Left lung (tissue), 14 donors: ENCODE measurements at places on chromosomes 12 and 14. TPM values are rescaled to one million over a fixed set of nuclear protein-coding genes. Genes with fewer than 3 reads are reported as not detected.
A peak's percentile ranks its signal among the peaks of the same experiment; 100 is the strongest.

Gene POLE2
- 6.4 TPM for total RNA-seq

Gene PPP4R4
- total RNA-seq, result 0.52 TPM

Gene BDKRB1
- not detected for total RNA-seq

Gene PTGER2
- total RNA-seq, result 8.9 TPM

Gene GLT8D2
- 19.2 TPM for total RNA-seq

Gene PPP1R36
- 0.47 TPM for total RNA-seq

- DNase-seq, result no peak
- no peak overlapping the region for H3K27ac ChIP-seq
- H3K27me3 ChIP-seq, result no peaks in the 10 kb centered on the region
These were observed 43.4 kb downstream of the TEAD4 start for GRCh38 chr12:3002646-3003045.

DNA sequence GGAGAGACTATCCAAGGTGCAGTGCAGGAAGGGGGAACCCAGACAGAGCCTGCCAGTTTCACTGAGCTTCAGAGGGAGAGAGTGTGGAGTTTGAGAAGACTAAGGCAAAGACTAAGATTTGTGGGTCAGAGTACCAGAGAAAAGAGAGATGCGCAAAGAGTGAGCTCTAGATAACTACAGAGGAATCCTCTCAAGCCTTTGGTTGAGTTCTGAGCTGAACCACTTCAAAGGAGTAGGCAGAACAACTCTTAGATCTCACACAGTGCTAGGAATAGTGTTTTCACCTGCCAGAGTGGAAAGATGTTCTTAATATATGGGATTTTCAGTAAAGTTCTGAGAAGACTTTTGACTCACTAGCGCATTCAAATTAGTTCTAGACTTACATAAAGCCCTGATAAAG lies 10.7 kb upstream of the M6PR start:
- DNase-seq, result no peak
- H3K36me3 ChIP-seq, result no peaks in the 10 kb centered on the region
- H3K27me3 ChIP-seq, result no peaks in the 10 kb centered on the region
- H3K4me3 ChIP-seq, result no peak overlapping the region

DNA sequence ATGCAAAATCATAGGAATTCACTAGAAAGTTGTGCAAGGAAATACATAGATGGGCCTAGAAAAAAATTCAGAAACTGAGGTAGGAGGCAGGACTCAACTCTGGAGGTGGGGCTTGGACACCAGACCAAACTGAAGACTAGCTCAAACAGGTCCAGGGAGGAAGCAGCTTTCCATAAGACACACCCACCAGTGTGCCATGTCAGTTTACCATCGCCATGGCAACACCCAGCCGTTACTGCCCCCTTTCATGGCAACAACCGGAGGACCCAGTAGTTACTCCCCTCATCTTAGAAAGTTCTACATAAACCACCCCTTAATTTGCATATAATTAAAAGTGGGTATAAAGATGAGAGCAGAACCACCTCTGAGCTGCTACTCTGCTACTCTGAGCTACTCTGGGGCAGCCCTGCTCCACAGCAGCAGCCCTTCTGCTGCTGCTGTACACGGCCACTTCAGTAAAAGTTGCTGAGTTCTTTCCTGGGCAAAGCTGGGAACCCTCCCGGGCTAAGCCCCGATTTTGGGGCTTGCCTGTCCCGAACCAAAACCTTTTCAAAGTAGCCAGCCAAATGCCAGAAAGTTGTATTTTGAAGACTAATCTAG lies 30.8 kb upstream of the NINJ2 start:
- DNase-seq, result no peak
- no peaks in the 10 kb centered on the region for H3K27me3 ChIP-seq
- no peak overlapping the region for H3K4me3 ChIP-seq
- H3K36me3 ChIP-seq, result no peaks in the 10 kb centered on the region
- peak overlapping the region; percentile 64 for H3K27ac ChIP-seq

- H3K27ac ChIP-seq, result no peak overlapping the region
- no peak for DNase-seq
- peaks cover 34% of the 10 kb centered on the region for H3K4me1 ChIP-seq
- no peaks in the 10 kb centered on the region for H3K27me3 ChIP-seq
- H3K4me3 ChIP-seq, result no peak overlapping the region
These were observed 109.4 kb downstream of the RFLNA start for GRCh38 chr12:124404162-124404784.

- DNase-seq, result peak; percentile 16
- H3K4me1 ChIP-seq, result no peaks in the 10 kb centered on the region
- no peak overlapping the region for H3K27ac ChIP-seq
These were observed 8.6 kb downstream of the WDR89 start for GRCh38 chr14:63632932-63633514.

DNA sequence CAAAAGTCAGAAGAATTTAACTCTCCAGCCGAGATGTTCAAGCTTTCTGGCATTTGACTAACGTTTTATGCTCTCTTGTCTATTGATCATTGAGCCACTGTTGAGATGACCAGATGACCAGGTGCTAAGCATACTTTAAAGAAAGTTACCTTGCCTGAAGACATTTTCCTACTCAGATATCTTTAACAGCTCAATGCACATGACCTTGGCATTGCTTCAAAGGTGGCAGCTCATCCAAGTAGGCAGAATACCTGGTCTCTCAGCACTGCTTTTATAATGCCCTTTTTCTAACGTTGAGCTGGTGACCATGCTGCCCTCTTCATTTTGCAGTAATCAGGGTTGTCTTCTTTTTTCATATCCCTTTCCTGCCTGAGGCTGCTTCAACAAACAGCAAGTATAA lies 358.1 kb downstream of the RAD51B start:
- H3K27me3 ChIP-seq, result no peaks in the 10 kb centered on the region
- H3K4me1 ChIP-seq, result peaks cover 9% of the 10 kb centered on the region
- H3K4me3 ChIP-seq, result no peak overlapping the region
- H3K27ac ChIP-seq, result no peak overlapping the region
- no peaks in the 10 kb centered on the region for H3K36me3 ChIP-seq

- DNase-seq, result peak; percentile 23
- H3K4me3 ChIP-seq, result no peak overlapping the region
- H3K4me1 ChIP-seq, result peaks cover 12% of the 10 kb centered on the region
- H3K27me3 ChIP-seq, result no peaks in the 10 kb centered on the region
These were observed 227.3 kb downstream of the KTN1 start for GRCh38 chr14:55807053-55807880.

DNA sequence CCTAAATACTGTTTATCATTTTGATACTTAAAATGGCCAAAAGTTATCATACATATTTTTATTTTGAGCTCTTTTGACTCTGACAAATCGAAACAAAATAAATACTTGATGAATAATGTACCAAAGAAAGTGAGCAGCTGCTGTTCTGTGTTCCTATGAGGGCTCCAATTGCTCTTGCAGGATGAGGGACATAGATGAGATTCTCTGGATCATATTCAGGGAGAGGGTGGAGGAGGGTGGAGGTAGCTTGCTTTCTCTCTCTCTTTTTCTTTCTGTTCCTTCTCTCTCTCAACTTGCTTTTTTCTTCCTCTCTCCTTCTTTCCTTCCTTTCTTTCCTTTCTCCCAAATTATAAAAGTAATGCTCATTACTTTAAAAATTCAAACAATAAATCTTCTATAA lies 8.9 kb upstream of the MYH7 start:
- peaks cover 4% of the 10 kb centered on the region for H3K27me3 ChIP-seq
- H3K36me3 ChIP-seq, result no peaks in the 10 kb centered on the region
- DNase-seq, result no peak
- H3K4me1 ChIP-seq, result no peaks in the 10 kb centered on the region
- H3K27ac ChIP-seq, result no peak overlapping the region

GRCh38 chr12:22919883-22920282 lies 294.9 kb downstream of the ETNK1 start:
- no peaks in the 10 kb centered on the region for H3K4me1 ChIP-seq
- no peaks in the 10 kb centered on the region for H3K27me3 ChIP-seq
- no peak overlapping the region for H3K27ac ChIP-seq

GRCh38 chr12:44603701-44604100 lies 272.4 kb downstream of the NELL2 start:
- H3K27ac ChIP-seq, result no peak overlapping the region
- H3K4me3 ChIP-seq, result no peak overlapping the region
- H3K27me3 ChIP-seq, result no peaks in the 10 kb centered on the region
- DNase-seq, result no peak
- H3K36me3 ChIP-seq, result no peaks in the 10 kb centered on the region
- H3K4me1 ChIP-seq, result no peaks in the 10 kb centered on the region

- no peak overlapping the region for H3K4me3 ChIP-seq
- no peak overlapping the region for H3K27ac ChIP-seq
- H3K36me3 ChIP-seq, result no peaks in the 10 kb centered on the region
- peaks cover 3% of the 10 kb centered on the region for H3K4me1 ChIP-seq
These were observed 10.2 kb downstream of the STX2 start for GRCh38 chr12:130828895-130829294.

- H3K4me3 ChIP-seq, result no peak overlapping the region
- no peaks in the 10 kb centered on the region for H3K27me3 ChIP-seq
- DNase-seq, result no peak
- no peak overlapping the region for H3K27ac ChIP-seq
These were observed 60.4 kb downstream of the KITLG start for GRCh38 chr12:88519802-88520435.

DNA sequence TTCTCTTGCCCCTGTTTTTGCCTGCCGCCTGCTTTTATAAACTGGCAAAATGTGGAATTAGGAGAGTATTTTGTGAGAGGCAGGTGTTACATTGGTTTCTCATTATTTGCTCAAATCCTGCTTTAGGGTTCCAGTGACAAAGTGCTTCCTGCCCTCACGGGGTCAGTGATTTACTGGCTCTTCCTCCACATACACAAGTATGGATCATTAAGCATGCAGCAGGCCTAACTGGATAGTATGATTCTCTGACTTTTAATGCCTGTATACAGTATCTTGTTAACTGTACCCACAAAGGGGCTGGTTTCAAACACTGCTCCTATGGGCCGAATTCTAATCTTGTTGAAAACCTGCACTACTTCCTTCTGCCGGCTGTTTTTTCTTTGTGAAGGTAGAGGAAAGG lies 63.2 kb downstream of the PTCSC3 start:
- no peak overlapping the region for H3K27ac ChIP-seq
- no peak for DNase-seq
- no peaks in the 10 kb centered on the region for H3K36me3 ChIP-seq

- DNase-seq, result no peak
- no peak overlapping the region for H3K27ac ChIP-seq
- H3K4me3 ChIP-seq, result no peak overlapping the region
- peaks cover 6% of the 10 kb centered on the region for H3K36me3 ChIP-seq
- H3K4me1 ChIP-seq, result no peaks in the 10 kb centered on the region
These were observed 20.0 kb downstream of the BORCS5 start for GRCh38 chr12:12376646-12377448.

- no peak overlapping the region for H3K4me3 ChIP-seq
- H3K36me3 ChIP-seq, result no peaks in the 10 kb centered on the region
- DNase-seq, result no peak
- H3K27me3 ChIP-seq, result no peaks in the 10 kb centered on the region
- H3K27ac ChIP-seq, result no peak overlapping the region
These were observed 337.3 kb downstream of the CACNA1C start for GRCh38 chr12:2390133-2390532.

GRCh38 chr14:76501156-76501720 lies 125.3 kb downstream of the ESRRB start:
- DNase-seq, result no peak
- H3K4me3 ChIP-seq, result no peak overlapping the region
- H3K4me1 ChIP-seq, result no peaks in the 10 kb centered on the region

- no peak for DNase-seq
- H3K36me3 ChIP-seq, result no peaks in the 10 kb centered on the region
- no peak overlapping the region for H3K4me3 ChIP-seq
- H3K27me3 ChIP-seq, result no peaks in the 10 kb centered on the region
- H3K4me1 ChIP-seq, result peaks cover 17% of the 10 kb centered on the region
These were observed 67.2 kb downstream of the RIC8B start for GRCh38 chr12:106841510-106842302.

- no peaks in the 10 kb centered on the region for H3K4me1 ChIP-seq
- H3K27me3 ChIP-seq, result no peaks in the 10 kb centered on the region
- H3K36me3 ChIP-seq, result no peaks in the 10 kb centered on the region
- no peak overlapping the region for H3K4me3 ChIP-seq
These were observed 145.4 kb downstream of the TPH2 start for GRCh38 chr12:72084061-72084460.

DNA sequence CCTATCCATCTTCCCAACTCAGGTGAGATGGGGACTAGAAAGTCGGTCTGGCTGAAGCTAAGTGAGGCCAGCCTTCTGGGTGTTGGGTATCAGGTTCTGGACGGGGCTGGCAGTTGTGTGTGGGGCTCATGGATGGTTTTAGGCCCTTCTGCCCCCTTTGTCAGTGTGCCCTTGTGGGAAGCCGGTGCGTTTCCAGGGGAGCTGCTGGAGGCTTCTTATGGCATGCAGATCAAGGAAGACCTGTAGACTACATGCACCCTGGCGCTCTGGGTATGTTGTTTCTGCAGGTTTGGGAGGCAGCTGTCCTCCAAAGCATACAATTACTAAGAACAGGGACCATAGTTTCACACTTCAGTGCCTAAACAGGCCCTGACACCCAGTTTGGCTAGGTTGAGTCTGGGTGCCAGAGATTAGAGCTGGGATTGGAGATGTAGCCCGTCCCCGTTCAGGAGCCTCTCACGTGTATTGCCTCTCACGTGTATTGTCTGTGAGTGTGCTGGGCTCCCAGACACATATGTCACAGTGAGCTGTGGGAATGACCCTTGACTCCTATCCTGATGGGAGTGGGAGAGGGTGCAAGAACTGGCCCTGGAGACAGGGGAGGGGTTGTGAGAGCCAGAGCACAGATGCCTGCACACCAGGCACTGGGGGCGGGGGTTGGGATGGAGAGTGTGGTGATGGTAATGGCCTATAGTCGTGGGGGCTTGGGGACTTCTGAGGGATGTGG lies 84.4 kb downstream of the SLC25A47 start:
- no peak overlapping the region for H3K27ac ChIP-seq
- no peak overlapping the region for H3K4me3 ChIP-seq
- DNase-seq, result no peak
- H3K4me1 ChIP-seq, result peaks cover 4% of the 10 kb centered on the region
- H3K27me3 ChIP-seq, result no peaks in the 10 kb centered on the region
- H3K36me3 ChIP-seq, result no peaks in the 10 kb centered on the region

DNA sequence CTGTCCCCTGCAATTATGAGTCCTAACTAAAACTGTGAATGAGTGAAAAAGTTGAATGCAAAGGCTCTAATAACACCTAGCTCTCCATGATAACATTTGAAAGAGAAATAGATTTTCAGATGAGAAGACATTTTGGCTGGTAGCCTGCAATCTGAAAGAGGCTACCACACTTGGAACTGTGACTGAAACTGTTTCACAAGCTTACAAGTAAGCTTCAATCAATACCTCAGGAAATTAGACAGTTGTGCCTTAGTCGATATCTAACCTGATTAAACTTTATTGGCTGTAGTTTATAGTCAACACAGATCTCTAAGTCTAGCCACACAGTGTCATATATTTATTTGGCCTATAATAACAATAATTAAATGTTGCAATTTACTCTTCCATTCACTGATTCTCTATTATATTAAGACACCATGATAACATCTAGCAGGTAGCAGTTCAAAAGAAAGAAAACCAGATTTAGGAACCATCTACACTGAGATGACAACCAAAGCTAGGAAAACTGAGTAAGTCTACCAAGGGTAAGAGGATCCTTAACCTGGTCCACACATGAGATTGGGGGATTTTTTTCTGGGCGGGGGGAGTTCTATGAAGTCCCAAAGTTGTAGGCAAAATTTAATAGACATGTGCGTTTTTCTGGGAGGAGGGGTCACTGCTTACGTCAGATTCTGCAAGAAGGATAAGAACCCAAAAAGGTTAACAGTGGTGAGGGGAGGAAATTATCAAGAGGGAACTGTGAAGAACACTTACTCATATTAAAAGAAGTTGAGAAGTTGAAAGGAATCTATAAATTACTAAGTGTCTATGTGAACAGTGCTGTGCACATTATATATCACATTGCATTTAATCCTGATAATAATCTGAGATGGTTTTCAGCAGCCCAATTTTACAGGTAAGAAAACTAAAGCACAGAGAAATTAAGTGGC lies 65.8 kb downstream of the NUMB start:
- H3K36me3 ChIP-seq, result no peaks in the 10 kb centered on the region
- H3K4me1 ChIP-seq, result peaks cover 3% of the 10 kb centered on the region
- H3K4me3 ChIP-seq, result no peak overlapping the region
- no peak for DNase-seq

GRCh38 chr12:105201299-105201698 lies 34.7 kb downstream of the APPL2 start:
- no peak overlapping the region for H3K27ac ChIP-seq
- no peaks in the 10 kb centered on the region for H3K36me3 ChIP-seq
